ENCODE measurements at places on chromosomes 3 and 15. TPM values are rescaled to one million over a fixed set of nuclear protein-coding genes. Genes with fewer than 3 reads are reported as not detected.

- H3K27me3 ChIP-seq, result no peaks in the 10 kb centered on the region
- no peak for DNase-seq
- H3K4me1 ChIP-seq, result no peaks in the 10 kb centered on the region
- no peak overlapping the region for H3K4me3 ChIP-seq
Observed at GRCh38 chr3:82572721-82573120, 811.3 kb upstream of the GBE1 start.

DNA sequence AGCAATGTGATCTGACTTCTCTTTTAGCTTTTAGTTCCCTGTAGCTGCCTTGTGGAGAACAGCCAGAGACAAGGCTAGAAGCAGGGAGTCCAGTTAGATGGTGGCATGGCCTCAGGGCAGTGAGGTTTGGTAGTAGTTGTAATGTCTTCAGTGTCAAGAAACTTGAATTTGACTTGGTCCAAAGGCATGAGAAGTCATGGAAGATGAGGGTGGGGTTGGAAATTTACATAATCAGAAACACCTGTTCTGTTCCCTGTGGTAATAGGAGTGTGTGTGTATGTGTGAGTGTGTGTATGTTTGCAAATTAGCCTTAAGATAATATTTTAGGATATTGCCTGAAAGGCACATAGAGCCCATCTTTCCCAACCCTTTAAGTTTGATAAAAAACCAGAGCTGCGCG, 55.2 kb upstream of the GCNT3 start:
- H3K4me1 ChIP-seq, result no peaks in the 10 kb centered on the region
- no peak overlapping the region for H3K27ac ChIP-seq
- no peaks in the 10 kb centered on the region for H3K27me3 ChIP-seq
- DNase-seq, result no peak

DNA sequence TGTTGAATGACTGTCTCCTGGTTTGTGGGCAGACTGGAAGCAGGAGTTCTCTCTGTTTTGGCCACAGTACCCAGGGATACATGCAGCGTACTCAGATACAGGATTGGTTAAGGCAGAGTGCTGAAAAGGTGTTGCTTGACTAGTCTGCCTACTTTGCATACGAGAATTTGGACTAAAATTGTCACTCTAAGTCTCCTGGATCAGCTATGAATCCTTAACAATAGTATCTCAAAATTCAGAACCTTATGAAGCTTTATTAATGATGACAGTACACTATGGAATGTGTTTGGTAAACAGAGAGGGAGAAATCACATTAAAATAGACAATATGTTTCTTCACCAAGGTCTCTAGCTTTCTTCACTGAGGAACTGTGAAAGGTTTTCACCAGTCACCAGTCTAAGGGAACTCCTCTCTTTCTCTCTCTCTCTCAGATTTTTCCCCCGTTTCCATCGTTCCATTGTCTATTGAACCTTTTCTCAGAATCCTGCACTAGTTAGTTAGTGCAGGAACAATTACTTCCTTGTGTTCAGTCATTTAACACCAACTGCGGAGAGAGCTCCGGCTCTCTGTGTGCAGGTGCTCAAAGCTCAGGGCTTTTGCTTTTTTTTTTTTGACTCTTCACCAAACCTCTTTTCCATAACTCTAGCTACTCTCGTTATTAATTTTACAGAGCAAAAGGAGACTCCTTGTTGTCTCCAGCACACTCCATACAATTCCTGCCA, 85.9 kb upstream of the FNDC3B start:
- no peak overlapping the region for H3K27ac ChIP-seq
- no peaks in the 10 kb centered on the region for H3K27me3 ChIP-seq
- no peak for DNase-seq

DNA sequence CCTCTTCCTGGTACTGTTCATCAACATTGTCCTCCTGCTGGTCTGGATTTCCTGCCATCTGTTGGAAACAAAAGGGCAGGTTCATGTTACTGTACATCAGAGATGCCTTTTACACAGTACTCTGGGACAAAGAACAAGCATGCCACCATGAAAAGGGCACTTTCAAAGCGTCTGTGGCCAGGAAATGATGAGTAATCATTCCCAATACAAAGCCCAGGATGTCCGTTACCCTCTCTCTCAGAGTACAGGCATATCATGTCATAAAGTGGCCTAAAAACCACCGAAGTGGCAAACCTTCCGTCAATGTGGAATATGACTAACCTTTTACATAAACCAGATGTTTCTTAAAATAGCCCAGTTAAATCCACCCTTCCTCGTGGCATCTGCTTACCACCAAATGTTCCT, 71.2 kb downstream of the GOLIM4 start:
- H3K4me1 ChIP-seq, result peaks cover 11% of the 10 kb centered on the region
- H3K36me3 ChIP-seq, result peaks cover 3% of the 10 kb centered on the region
- no peak for DNase-seq
- peak overlapping the region; percentile 74 for H3K27ac ChIP-seq

Gene KLHL25
- 13.1 TPM for total RNA-seq

Gene CCDC80
- total RNA-seq, result 31.8 TPM

Gene ADAMTSL3
- 4.2 TPM for total RNA-seq

DNA sequence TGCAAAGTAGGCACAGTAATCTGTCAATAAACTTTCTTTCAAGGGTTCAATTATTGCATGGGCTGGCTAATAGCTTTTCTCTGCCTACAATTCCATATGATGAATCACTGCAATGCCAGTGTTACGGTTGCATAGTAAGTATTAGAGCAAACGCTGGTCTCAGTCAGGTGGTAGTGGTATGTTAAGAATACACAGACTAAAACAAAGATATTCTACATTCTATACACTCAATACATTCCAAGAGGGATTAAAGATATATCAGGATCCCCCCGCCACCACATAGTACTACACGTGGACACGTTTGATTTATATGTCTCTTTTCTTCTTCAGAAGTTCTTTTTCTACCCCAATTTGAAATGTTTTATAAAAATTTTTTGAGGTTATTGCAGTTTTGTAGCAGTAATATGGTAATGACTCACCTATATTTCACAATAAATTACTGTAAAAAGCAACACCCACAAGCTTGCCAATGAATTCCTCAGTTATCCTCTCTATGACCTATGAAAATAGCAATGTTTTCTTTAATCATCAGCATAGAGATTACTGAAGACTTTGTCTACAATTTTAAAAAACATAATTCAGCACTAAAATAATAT, 68.2 kb downstream of the CD200R1L start:
- H3K27ac ChIP-seq, result peak overlapping the region; percentile 16
- H3K4me1 ChIP-seq, result no peaks in the 10 kb centered on the region
- H3K36me3 ChIP-seq, result no peaks in the 10 kb centered on the region
- no peaks in the 10 kb centered on the region for H3K27me3 ChIP-seq

DNA sequence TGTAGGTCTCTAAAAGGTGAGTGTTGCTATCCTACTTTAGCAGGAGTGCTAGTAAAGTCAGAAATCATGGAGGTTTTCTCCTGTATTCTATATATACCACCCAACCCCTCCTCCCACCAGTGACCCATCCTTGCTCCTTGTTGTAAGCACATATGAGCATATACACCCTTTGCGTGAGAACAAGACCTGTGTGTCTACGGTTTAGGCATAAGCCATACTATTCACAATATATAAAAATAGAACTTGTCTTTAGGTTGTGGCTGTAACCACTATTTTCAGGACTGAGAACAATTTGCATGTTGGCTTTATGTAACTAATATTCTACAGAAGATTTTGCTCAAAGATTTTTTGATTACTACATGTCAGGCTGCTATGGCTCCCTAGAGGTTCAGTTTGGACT, 59.1 kb upstream of the TOP2B start:
- H3K27ac ChIP-seq, result no peak overlapping the region
- H3K4me3 ChIP-seq, result no peak overlapping the region
- H3K36me3 ChIP-seq, result peaks cover 59% of the 10 kb centered on the region
- DNase-seq, result no peak
- H3K4me1 ChIP-seq, result no peaks in the 10 kb centered on the region

Gene PTX3
- total RNA-seq, result 21.8 TPM

- peaks cover 19% of the 10 kb centered on the region for H3K4me1 ChIP-seq
- peak overlapping the region; percentile 68 for H3K27ac ChIP-seq
- DNase-seq, result no peak
- H3K36me3 ChIP-seq, result no peaks in the 10 kb centered on the region
- H3K27me3 ChIP-seq, result no peaks in the 10 kb centered on the region
Observed at GRCh38 chr15:69080295-69081248, 66.1 kb downstream of the NOX5 start.

DNA sequence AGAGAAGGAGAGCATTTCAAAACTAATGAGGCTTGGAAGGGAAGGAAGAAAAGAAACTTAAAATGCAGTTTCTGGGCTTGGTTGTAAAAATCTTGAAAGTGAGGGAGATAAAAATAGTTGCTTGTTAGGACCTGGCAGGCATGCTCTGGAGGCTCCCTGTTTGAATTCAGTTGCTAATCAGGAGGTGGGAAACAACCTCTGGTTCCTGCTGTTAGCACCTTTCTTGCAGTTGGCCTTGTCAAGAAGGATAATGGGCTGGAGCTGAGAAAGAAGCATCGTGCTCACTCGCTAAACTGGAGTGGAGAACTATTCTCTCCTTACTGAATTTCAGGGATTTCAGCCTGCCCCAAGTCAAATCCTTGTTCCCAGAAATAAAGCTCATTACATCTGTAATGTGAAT, 23.4 kb downstream of the SNAPC5 start:
- H3K4me3 ChIP-seq, result no peak overlapping the region
- no peak overlapping the region for H3K27ac ChIP-seq
- H3K27me3 ChIP-seq, result no peaks in the 10 kb centered on the region
- DNase-seq, result no peak
- no peaks in the 10 kb centered on the region for H3K36me3 ChIP-seq

GRCh38 chr3:140904521-140904920, 37.1 kb upstream of the SLC25A36 start:
- H3K4me1 ChIP-seq, result no peaks in the 10 kb centered on the region
- no peak overlapping the region for H3K4me3 ChIP-seq
- DNase-seq, result no peak
- H3K36me3 ChIP-seq, result no peaks in the 10 kb centered on the region

- no peak overlapping the region for H3K27ac ChIP-seq
- H3K36me3 ChIP-seq, result no peaks in the 10 kb centered on the region
- no peak for DNase-seq
Observed at GRCh38 chr3:132399054-132399929, 18.0 kb upstream of the DNAJC13 start.

GRCh38 chr3:45754461-45754860, 41.9 kb downstream of the SLC6A20 start:
- H3K4me3 ChIP-seq, result no peak overlapping the region
- H3K27ac ChIP-seq, result no peak overlapping the region
- DNase-seq, result no peak
- H3K27me3 ChIP-seq, result no peaks in the 10 kb centered on the region

GRCh38 chr15:100672959-100673358, 70.6 kb downstream of the ASB7 start:
- H3K4me3 ChIP-seq, result no peak overlapping the region
- no peaks in the 10 kb centered on the region for H3K4me1 ChIP-seq
- H3K27me3 ChIP-seq, result no peaks in the 10 kb centered on the region
- no peak for DNase-seq

Gene ACSBG1
- not detected for total RNA-seq

Gene STRIT1
- 811 TPM for total RNA-seq

Gene PIGZ
- total RNA-seq, result 4.5 TPM

DNA sequence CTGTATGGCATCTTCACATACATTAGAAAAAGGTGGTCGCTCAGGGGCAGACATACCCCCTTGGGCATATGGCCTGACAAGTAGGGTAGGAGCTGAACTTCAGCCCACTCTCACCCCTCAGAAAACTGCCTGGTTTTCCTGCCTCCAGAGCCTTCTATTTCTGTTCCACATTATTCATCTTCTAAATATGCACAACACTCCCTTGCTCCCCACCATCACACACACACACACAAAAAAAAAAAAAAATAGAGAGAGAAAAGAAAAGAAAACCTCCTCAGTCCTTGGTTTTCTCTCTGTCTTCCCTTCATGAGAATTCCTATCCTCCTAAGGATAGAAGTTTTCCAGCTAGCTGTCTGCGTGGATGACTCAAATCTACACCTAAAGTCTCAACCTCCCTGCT, 5.6 kb upstream of the ROPN1 start:
- no peaks in the 10 kb centered on the region for H3K4me1 ChIP-seq
- H3K27me3 ChIP-seq, result no peaks in the 10 kb centered on the region
- H3K27ac ChIP-seq, result no peak overlapping the region

Gene LRRC3B
- 0.54 TPM for total RNA-seq

Gene ALS2CL
- 10.1 TPM for total RNA-seq

GRCh38 chr3:124584245-124584551, 146.1 kb upstream of the UMPS start:
- H3K4me1 ChIP-seq, result peaks cover 15% of the 10 kb centered on the region
- H3K27me3 ChIP-seq, result no peaks in the 10 kb centered on the region
- no peaks in the 10 kb centered on the region for H3K36me3 ChIP-seq
- no peak for DNase-seq

GRCh38 chr15:78749831-78750230, 61.4 kb downstream of the ADAMTS7 start:
- H3K36me3 ChIP-seq, result no peaks in the 10 kb centered on the region
- no peak for DNase-seq
- H3K4me1 ChIP-seq, result peaks cover 15% of the 10 kb centered on the region
- H3K27ac ChIP-seq, result peak overlapping the region; percentile 82

Gene MME
- 42.6 TPM for total RNA-seq

Measured in psoas muscle (tissue), 8 donors.